ENCODE measurements at places on chromosomes 13 and 19.

DNA sequence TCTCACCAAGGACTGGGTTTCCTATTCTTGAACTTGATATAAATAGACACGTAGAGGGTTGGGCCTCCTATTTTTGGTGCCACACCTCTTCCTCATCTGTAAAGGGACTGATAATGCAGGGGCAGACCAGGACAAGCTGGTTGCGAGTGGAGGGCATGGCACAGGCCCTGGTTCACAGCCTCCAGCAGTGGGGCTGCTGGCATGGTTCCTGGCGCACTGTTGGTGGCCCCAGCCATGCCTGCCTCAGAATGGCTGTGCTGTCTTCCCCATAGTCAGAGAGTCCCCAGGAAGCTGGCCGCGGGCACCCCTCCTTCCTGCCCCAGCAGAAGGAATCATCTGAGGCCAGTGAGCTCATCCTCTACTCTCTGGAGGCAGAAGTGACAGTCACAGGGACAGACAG, 10.5 kb upstream of the OVOL3 start:
- DNase-seq = no peak

DNA sequence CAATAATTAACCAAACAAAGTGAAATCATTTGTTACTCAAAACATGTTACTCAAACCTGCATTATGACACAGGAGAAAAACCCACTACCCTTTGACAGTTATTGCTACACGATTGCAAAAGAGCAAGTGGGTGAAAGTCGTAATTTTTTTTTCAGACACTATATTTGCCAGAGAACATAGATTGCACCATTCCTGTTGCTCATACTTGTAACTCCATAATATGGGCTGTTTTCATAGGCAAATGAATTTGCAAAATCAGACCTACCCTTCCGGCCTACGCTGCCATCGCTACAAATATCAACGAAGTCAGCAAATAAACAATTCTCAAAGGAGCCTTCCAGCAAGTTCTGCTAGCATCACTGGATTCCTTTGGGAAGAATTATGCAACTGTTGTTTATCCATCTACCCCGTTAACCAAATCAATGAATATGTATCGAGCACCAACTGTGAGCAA, 396.5 kb downstream of the IRS2 start:
- DNase-seq = no peak

DNA sequence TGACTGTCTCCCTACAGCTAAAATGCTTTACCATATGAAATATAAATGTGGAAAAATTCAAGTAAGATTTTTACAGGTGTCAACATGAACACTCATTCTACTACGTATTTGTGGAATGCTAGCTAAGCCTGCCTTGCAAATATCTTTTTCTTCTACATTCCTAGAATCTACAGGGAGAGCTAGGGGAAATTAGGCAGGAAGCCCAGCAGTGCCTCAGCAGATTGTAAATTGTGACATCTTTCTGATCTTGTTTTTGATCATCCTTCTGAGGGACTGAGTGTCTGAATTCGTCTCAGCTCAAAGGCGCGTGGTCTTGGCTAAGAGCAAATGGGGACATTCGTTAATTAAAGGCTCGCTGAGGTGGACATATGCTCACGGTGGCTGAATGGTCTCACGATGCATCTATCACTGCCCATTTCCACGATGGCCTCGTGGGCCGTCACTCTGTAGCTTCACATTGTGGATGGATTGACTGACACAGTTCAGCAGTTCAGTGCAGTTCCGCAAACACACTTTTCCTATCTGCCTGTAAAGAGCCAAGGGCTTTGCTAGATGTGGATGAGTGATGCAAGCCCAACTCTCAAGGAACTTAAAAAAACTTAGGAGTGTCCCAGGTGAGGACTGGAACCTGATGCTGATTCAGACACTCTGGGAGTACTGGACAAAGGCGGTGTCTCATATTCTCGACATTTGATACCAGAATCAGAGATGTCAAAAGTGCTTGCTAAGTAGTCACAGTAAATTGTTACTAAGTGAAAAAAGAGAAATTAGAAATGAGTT, 562.5 kb downstream of the EFNB2 start:
- DNase-seq = no peak

DNA sequence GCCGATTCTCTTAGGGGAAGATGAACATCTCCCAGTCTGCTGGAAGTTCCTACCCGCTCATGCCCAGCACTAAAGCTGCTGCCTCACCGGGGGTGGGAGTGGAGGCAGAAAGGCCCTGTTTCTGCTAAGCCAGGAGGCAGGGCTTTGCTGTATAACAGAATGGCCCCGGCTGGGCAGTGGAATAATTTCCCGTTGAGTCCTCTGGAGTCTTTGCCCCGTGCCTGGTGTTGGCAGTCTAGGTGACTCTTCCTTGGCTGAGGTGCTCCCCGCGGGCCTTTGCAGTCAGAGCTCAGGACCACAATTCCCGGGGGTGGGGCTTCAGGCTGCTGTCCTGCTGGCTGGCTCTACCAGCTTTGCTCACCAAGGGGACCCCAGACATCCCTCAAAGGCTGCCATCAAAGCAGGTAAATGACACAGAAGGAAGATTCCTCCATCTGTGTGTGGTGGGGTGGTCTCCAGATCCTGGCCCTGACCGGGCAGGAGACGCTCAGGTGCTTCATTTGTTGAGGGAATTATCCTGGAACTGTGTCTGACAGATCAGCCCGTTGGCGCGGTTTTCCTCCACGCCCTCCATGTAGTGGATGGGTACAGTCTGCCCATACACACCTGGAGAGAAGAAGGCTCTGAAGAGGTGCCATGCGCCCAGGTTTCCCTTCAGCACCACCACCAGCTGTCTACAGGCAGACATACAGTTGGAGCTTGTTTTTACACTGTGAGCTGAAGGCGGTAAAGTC, 209.9 kb downstream of the TEX29 start:
- no peak for DNase-seq

DNA sequence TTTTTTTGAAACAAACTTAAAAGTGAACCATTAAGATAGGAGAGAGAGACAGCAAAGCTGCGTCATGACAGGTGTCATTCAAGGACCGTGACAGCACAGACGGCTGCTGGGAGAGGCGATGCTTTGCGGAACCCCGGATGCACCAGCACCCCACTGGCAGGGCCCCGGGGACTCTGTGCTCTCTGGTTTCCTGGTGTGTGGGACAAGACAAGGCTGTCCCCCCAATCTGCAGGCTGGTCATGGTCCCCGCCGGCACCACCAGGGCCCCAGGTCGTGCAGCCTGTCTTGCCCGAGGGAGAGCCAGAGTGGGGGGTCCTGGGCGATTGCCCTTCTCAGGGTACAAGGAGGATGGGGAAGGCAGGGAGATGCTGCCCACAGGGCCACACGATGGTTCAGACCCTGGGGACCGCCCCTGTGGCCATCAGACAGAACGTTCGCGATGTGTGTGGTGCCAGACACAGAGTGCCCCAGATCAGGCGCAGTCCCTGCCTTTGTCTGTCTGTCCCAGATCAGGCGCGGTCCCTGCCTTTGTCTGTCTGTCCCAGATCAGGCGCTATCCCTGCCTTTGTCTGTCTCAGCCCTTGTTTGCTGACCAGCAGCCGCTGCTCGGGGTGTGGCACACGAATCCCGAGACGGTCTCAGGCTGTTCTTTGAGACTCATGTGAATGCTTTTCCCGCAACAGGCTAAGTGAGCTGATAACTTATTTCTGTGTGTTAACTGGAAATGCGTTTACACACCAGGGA, 36.1 kb downstream of the ADPRHL1 start:
- no peak for DNase-seq

- no peak for DNase-seq
Observed at GRCh38 chr13:46866150-46866549, 30.7 kb downstream of the HTR2A start.

- DNase-seq = no peak
Observed at GRCh38 chr19:4536798-4537197, 1.8 kb upstream of the PLIN5 start.

GRCh38 chr13:113531041-113531873, 40.7 kb upstream of the DCUN1D2 start:
- no peak for DNase-seq

DNA sequence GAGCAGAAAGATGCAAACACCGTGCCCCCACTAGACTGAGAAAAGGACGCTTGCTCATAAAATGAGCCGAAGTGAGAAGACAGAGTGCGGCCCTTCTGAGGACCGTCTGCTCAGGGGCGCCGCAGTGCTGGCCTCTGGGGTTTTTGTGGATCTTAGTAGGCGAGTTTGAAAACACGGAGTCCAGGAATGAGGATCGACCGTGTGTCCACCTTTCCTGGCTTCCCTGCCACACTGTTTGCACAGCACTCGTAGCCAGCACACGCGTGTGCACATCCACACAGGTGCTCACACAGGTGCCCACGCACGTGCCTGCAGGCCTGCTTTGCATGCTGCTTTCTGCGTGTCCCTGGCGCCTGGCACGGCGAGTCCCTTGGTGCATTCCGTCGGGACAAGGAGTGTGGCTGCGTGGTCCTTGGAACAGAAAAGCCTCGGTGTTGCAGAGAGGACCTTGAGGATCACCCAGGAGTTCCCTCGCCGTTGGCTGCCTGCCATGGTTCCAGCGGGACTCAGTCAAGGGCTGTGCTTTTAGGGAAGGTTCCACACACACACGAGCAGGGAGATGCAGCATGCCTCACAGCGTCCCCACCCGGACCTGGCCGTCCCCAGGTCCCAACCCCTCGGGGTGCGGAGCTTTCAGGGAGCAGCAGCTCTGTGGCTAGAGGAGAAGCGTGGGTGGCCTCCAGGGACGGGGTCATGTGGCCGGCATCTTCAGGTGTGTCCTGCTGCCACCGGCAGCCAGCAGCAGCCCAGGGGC, 10.1 kb upstream of the ZNF554 start:
- no peak for DNase-seq

DNA sequence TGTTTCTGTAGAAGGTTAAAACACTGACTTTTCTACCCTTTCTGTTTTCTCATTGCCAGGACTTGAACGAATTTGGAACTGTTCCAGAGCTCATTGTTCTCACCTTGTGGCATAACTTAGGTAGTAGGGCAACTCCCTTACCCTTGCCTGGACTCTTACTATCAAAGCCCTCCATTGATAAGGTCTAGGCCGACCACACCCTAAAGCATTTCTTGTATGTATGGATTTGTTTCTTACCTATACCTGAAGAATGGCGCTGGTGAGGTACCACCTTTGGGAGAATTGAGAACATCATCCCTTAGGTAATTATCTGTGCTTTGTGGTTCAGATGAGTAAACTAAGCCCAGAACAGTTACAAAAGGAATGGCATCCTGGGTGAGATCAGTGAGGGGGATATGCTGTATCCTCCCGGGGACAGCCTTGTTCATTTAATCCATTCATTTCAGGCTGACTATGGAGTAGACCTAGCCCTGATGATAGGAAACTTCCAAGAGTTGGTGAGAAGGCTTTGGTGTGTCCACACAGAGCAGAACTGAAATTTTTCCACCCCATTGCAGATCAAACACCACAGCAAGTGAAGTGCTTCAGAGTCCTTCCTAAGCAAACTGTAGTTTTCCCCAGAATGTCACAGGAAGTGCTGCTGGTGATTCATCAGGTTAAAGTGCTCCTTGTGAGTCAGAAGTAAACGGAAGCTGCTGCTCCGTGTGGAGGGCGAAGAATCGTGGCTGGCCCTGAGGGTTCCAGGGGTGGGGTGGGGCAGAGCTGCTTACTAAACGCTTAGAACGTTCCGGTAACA, 113.0 kb downstream of the TEX26 start:
- DNase-seq = peak; percentile 33

DNA sequence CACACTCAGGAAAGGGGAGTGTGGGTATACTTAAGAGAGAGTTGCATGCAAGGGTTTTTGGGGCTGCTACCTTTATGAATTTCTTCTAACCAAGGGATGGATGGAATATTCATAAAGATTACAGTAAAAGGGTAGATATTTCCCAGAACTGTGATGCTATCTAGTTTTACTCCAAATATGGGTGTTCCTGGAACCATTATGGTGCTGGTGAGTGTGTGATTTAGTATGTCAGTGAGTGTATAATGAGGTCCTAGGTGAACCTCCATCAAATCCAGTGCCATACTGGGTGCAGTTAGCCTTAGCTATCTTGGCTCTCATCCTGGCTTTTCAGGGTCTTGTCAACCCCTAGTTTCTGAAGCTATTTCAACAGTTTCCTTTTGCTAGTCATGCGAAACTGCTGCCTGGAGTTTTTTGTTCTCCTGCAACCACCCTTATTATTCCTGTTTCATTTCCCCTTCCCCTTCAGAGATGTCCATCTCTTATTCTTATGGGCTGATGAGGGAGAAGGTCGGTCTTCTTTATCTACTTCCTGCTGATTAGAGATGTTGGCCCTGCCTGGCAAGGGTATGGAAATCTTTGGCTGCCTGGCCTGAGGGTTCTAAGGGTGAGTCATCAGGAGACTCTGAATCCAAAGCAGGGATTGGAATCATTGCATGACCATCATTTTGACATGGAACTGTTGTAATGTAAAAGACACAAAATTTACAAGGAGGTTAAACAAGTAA, 202.3 kb downstream of the NBEA start:
- DNase-seq = no peak

DNA sequence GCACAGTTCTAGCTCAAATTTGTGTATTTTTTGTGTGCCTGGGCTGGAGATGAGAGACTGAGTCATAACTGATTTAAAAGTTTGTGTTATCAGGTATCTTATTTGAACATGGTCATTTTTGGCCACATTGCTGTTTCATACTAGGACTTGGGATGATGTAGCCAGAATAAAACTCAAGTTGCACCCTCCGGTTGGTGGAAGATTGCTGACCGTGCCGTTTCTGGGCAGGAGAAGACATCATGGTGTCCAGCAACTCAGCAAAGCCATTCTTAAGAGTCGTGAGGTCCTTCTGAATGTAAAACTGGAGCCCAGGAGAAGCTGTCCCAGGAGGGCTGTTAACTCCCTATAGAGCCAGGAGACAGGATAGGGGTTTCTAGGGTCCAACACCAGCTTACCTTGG, 7.6 kb downstream of the CEBPG start:
- DNase-seq = no peak

- DNase-seq = no peak
Observed at GRCh38 chr19:17205237-17206140, 9.7 kb upstream of the USE1 start.

GRCh38 chr19:18502246-18502637, 19.6 kb downstream of the ELL start:
- DNase-seq = no peak

DNA sequence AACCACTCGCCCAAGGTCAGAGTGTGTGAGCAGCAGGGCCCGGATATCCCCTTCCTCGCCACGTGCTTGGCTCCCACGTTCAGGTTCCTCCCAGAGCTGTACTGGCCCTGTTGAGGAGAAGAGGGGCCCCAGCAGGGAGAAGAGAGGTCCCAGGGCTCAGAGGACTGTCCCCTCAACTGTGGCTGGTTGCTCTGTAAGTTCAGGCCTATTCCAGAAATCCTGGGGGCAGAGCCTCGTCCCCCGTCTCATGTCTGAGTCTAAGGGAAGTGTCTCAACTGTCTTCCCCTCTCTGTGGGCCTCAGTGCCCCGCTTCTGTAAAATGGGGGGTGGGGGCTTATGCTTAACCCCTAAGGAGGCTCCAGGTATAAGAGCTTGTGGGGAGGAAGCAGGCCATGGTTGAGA, 3.9 kb downstream of the PPP5C start:
- no peak for DNase-seq

- DNase-seq = no peak
Observed at GRCh38 chr13:20796791-20797508, 23.2 kb upstream of the EEF1AKMT1 start.

GRCh38 chr19:35509018-35509652, 4.3 kb downstream of the DMKN start:
- DNase-seq = no peak
